ENCODE measurements at places on chromosomes 12 and 14.

DNA sequence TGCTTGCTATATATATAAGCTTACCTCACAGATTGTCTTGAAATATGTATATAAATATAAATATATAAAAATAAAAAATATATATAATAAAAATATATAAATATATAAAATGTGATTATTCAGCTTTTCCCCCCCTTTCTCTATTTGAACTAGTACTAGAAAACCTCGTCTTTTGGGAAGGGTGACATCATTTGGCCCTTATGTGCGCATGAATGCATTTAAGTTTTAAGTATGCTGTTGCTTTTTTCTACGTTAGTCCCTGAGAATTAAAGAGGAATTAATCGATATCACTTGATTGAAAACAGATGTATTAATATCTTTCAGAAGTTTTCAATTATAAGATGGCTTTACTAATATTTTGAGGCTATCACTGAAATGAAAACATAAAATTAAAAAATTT lies 69.9 kb downstream of the RAD51B start:
- DNase-seq: no peak

DNA sequence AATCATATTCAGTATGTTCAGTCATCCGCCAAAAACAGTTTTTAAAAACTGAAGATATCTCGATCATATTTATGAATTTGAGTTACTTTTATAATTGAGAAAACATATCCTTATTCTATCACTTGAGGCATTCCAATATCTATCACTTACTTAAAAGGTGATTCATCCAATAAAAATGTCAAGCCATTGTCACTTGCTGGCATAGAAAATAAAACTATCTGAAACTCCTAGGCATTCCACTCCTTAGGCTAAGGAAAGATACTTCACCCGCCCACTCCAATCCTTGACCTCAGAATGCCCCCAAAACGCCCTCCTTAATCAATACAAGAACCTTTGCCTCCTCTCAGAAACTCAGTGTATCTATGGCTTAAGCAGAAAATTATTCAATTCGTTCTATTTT lies 51.3 kb upstream of the AMIGO2 start:
- DNase-seq: no peak

GRCh38 chr12:133120385-133121191 lies 9.5 kb downstream of the ZNF891 start:
- DNase-seq: no peak

- peak; percentile 51 for DNase-seq
These were observed 17.2 kb downstream of the PLEKHG3 start for GRCh38 chr14:64721391-64721791.

DNA sequence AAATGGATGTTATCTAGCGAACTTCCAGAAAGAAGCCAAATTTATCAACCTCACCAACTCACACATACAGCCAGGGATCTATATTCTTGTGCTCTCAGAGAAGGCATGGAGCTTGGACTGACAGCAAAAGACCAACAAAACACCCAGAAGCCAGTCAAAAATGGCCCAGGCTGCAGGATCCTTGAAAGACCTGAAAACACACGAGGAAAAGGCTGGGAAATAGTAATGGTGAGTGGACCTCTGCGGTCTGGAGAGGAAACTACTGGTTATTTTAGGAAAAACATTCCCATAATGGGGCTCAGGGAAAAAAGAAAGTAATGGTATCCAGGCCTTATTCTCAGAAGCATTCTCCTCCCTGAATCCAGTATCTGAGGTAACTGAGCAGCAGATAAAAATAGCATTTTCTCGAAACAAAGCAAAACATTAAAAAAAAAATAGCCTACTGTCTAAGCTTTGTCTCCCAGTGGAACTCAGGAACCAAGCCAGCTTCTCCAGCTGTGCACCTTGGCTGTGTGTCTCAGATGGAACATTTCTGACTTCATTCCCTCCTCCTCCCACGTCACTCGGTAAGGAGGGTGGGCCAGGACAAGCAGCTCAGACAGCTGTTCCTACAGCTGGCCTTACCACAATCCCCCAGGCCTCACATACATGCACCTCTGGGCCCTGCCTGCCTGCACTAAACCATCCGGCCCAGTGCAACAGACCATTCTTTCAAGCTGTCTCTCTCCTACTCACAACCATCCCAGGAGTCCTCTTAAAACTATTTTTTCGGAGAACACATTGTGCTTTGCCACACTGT lies 249.9 kb downstream of the DAD1 start:
- peak; percentile 91 for DNase-seq

GRCh38 chr14:53310412-53310811 lies 157.3 kb upstream of the DDHD1 start:
- DNase-seq: no peak
